ENCODE measurements at places on chromosomes 7 and 10.

- no peak for DNase-seq
Measured at GRCh38 chr10:132536241-132536876, 1.2 kb upstream of the INPP5A start.

DNA sequence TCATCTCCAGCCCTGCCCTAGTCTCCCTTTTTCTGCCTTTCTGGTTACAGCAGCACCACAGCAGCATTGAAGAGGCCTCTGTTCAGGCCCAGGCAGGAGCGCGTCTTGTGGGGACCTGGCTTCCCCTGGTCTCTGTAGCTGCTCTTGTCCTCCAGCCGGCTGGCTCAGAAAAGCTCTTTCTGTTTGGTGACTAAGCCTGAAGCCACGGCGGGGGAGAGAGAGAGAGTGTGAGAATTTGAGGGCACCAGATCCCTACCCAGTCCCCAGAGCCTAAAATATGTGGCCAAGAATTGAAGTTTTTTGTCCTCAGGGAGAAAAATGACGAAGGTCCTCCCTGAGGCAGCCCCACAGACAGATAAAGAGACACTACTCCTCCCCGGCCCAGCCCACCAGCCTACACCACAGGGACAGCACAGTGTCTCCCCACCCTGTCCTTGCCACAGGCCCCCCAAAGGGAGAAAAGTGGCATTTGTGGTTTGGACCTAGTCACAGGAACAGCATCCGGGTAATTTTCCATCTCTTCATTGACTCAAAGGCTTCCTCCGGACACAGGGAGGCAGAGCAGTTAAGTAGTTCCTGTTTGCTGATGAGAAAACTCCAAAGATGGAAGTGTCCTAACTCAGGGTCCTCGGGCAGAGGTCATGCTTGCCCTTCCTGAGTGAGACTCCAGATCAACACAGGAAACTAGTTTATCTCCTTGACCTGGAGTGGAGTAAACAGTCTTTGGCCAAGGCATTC, 13.3 kb upstream of the FAM180A start:
- no peak for DNase-seq

GRCh38 chr10:48805411-48805810, 120.7 kb downstream of the WDFY4 start:
- DNase-seq, result no peak

DNA sequence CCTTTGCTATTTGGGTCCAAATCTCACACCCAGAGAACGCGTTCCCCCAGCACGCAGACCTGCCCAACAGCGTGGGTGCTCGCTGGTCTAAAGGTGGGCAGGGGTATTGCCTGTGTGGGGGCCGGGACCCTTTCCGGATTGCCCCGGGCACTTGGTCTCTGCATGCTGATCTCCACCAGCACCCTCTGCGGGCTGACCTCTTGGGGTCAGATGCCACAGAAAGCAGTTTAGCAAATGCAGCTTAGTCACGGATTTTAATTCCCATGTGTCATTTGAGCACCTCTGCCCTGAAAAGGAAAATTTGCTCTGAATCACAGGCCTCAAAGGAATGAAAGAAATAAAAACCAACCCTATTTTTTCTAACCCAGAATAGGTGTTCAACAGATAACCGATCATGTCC, 46.7 kb downstream of the PKD1L1 start:
- no peak for DNase-seq

GRCh38 chr7:116083796-116084195, 53.2 kb upstream of the TFEC start:
- no peak for DNase-seq

GRCh38 chr10:548238-548901, 141.1 kb downstream of the DIP2C start:
- DNase-seq, result no peak

All from activated CD4-positive, alpha-beta T cell treated with anti-CD3 and anti-CD28 coated beads for 4 hours (primary cell).